ENCODE measurements at places on chromosomes 2 and 18.

GRCh38 chr2:85838641-85839040 is 50.1 kb downstream of the ST3GAL5 start:
- DNase-seq: no peak

GRCh38 chr2:239970004-239970623 is 55.0 kb downstream of the NDUFA10 start:
- no peak for DNase-seq

GRCh38 chr2:2850218-2850755 is 519.2 kb upstream of the MYT1L start:
- DNase-seq: no peak

DNA sequence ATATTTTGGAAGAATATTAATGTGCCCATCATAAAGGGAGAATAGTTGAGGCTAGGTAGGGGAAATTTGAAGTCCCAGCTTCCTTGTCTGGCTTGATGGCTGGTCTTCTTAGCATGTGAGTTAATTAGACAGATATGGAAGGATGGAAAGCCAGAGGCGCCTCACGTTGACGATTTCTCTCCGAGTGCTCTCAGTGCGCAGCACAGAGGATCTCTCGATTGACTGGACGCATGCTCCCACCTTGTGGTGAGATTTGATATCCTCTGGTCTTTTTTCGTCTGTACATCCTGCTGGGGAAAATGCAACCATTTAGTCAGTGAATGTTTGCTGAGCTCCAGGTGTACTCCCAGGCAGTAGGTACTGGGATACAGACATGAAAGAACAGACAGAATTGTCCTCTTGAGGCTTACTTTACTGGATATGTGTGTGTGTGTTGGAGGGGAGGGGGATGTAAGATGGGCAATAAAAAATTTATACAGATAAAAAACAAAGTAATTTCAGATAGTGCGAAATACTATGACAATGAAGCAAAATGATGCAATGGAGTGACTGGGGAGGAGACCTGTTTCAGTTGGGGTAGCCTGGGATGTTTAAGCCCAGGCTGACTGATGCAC is 66.9 kb upstream of the ZNG1B start:
- DNase-seq: no peak
